ENCODE measurements at places on chromosomes 11 and 22. TPM values are rescaled to one million over a fixed set of nuclear protein-coding genes. Genes with fewer than 3 reads are reported as not detected.

Gene RASD2
- 1.1 TPM for total RNA-seq

Gene GP1BB
- 5.5 TPM for total RNA-seq

GRCh38 chr11:117771841-117772240, 25.2 kb downstream of the DSCAML1 start:
- no peak for DNase-seq
- H3K27ac ChIP-seq: no peak overlapping the region
- H3K27me3 ChIP-seq: no peaks in the 10 kb centered on the region
- H3K4me3 ChIP-seq: no peak overlapping the region
- H3K36me3 ChIP-seq: no peaks in the 10 kb centered on the region

DNA sequence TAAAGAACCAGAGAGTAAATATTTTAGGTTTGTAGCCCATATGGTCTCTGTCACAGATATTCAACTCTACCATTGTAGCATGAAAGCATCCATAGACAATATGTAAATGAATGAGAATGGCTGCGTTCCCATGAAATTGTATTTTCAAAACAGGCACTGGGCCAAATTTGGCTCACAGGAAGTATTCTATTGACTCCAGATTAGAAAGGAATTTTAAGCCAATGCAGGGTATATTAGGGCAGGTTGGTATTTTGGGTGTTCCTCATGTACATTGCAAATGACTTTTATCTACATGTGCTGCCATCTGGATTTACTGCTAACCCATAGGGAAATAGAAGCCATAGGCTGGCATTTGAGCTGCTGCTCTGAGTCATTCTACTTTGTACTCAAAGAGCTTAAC, 35.1 kb upstream of the PDGFD start:
- H3K4me1 ChIP-seq: no peaks in the 10 kb centered on the region

DNA sequence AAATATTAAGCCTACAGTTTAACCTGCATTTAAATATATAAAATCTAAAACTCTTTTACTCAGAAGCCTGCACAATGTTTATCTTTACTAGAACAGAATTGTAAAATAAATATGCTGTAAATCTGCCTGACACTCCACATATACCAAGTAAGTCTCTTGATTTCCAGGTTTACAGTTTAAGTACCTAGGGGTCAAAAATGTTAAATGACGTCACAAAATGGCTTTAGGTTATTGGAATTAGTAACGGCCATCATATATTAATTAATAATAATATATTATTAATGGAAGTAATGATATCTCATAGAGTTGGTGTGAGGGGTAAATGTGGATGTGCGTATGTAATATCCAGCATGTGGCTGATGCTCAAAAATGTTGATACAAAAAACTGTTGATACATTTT, 114.8 kb upstream of the ANO5 start:
- no peaks in the 10 kb centered on the region for H3K36me3 ChIP-seq
- H3K27me3 ChIP-seq: no peaks in the 10 kb centered on the region
- H3K27ac ChIP-seq: no peak overlapping the region
- no peak overlapping the region for H3K4me3 ChIP-seq

DNA sequence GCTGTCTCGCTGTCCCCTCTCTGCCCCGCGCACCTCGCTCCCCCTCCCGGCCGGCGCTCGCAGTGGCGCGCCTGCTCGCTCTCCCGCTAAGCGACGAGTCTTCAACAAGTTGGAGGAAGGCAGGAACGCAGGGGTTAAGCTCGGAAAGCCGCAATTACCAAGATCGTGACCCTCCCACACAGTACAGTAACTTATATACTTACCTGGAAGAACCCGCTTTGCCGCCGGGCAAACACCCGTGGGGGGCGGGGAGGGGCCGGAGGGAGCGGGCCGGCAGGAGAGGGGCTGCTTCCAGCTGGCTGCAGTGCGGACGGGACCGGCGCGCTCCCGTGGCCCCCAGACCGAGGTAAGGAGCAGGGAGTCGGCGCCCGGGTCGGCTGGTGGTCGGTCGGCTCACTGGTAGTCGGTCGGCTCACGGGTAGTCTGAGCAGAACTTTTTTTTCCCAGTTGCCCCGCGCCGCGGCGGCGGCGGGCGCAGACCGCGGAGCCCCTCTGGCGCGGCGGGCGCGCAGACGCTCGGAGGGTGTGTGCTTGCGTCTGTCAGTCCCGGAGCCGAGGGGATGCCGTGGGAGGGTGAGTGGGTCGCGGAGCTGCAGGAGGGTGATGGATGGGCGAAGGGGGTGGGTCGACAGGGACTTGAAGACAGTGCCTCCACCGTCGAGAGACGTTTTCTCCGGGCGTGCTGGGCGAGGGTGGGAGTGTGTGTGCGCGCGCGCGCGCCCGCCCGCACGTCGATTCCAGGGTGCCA, 101.2 kb upstream of the HSD17B12 start:
- peak overlapping the region; percentile 1 for H3K4me3 ChIP-seq
- peaks cover 94% of the 10 kb centered on the region for H3K27me3 ChIP-seq
- H3K36me3 ChIP-seq: no peaks in the 10 kb centered on the region
- peak; percentile 38 for DNase-seq
- peaks cover 19% of the 10 kb centered on the region for H3K4me1 ChIP-seq

DNA sequence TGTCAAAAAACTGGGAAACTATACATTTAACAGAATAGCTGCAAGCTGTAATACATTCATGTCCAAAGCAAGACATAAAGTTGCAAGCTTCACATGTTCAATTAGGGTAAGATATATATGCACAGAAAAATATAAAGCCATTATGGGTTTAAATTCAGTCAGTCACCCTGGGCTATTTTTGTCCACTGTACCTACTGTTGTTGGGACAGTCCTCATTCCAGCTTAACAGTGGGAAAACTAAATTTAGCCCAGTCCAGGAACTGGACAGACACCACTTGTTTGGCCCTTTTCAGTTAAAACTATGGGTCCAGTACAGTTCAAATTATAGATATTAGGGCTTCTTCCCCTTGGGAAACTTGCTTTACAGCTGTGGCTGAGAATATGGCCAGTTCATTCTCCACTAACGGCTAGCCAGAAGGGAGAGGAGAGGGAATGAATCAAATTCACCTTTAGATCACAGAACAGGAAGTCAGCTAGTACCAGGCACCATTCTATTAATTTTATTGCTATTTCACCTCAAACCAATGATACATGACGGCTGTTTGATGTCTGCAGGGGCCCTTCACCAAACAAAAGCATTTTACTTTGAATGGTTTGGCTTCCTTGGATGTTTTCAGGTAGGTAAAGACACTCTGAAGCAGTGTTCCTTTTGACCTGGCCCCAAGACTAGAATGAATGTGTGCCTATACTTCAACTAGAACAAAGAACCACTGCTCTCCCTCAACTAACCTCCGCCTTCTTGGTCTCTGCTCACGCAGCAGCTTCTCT, 22.2 kb downstream of the ZNF280B start:
- no peak overlapping the region for H3K4me3 ChIP-seq
- DNase-seq: no peak
- H3K36me3 ChIP-seq: no peaks in the 10 kb centered on the region
- H3K4me1 ChIP-seq: no peaks in the 10 kb centered on the region

DNA sequence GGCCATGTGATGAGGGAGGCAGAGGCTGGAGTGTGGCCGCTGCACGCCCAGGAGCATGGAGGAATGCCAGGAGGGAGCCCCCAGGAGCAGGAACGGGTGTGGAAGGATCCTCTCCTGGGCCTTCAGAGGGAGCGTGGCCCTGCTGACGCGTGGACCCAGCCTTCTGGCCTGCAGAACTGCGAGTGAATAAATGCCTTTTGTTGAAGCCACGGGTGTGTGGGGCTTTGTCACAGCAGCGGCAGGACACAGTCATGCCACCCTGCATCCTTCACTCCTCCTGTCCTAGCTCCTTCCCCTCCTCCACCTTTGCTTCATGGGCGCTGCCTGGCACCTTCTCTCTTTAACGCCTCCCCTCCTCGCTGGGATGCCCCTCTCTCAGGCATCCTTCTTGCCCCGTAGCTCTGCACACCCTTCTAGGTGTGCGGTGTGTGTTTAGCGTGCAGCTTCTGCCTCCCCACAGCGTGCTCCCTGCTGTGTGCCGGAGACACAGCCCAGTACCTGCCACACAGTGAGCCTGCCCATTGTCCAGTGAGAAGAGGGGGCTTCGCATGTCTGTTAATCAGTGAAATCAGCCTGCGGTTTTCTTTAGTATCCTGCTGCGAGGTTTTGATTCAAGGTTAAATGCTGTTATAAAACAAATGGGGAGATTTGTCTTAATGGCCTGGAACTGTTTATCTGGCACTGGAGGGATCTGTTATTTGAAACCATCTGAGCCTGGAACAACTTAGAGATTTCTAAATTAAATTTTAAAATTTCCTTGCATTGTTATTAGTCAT, 459.6 kb downstream of the TBC1D22A start:
- H3K27ac ChIP-seq: no peak overlapping the region
- H3K4me3 ChIP-seq: no peak overlapping the region
- no peaks in the 10 kb centered on the region for H3K36me3 ChIP-seq
- no peaks in the 10 kb centered on the region for H3K27me3 ChIP-seq
- DNase-seq: no peak
- no peaks in the 10 kb centered on the region for H3K4me1 ChIP-seq

DNA sequence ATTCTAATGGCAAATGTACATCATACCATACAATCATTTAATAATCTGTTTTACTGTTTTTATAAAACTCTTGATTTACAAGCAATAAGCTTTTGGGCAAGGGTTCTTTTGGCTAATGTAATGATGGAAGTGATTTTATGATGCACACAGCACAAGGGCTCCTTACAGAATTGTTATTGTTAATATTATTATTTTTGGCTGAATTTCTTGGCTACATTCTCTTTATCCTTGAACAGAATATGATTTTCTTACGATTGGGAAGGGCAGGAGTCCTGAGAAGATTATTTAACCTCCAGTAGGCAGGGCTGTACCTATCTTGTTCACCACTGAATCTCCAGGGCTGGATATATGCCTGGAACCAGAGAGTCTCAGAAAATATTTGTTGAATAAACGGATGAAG, 70.4 kb upstream of the ARHGAP20 start:
- H3K27ac ChIP-seq: no peak overlapping the region
- no peak for DNase-seq
- H3K36me3 ChIP-seq: no peaks in the 10 kb centered on the region
- H3K4me3 ChIP-seq: no peak overlapping the region

DNA sequence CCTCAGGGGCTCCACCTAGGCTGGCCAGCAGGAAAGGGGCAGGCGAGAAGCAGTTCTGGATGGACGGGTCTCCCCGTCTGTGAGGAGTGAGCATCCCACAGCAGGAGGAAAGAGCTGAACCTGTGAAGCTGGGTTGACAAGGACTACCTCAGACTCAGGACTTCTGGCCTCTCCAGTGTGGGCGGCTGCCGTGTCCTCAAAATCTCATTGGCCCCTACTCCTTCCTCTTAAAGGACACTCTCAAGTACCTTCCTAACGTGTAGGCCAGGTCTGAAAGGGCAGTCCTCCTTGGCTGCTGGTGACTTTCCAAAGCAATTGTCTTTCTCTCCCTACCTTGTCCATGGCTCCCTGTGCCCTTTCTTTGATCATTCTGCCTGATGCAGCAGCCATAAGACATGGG, 107.0 kb upstream of the AKIP1 start:
- no peak overlapping the region for H3K4me3 ChIP-seq
- H3K36me3 ChIP-seq: peaks cover 9% of the 10 kb centered on the region
- no peak for DNase-seq
- peaks cover 33% of the 10 kb centered on the region for H3K4me1 ChIP-seq
- no peak overlapping the region for H3K27ac ChIP-seq
